ENCODE measurements at places on chromosomes 5 and 9.

GRCh38 chr9:98808875-98809274, 1.4 kb downstream of the GALNT12 start:
- DNase-seq = no peak

GRCh38 chr9:129863059-129863690, 27.9 kb downstream of the USP20 start:
- peak; percentile 60 for DNase-seq

DNA sequence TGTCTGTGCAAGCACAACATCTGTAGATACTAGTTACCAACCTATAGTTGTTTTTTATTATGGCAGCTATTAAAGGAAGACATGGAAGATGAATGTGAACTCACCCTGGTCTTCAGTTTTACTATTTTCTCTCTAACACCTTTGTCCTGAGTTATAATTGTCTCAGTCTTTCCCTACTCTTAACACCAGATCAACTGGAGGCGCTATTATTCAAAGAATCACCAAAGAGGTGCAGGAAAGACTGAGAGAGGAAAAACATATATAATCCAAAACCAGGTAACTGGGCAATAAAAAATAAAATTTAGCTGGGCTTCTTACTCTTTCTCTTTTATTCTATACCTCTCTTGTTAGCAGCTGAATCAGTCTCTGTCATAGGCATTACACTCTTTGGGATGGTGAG, 134.2 kb upstream of the C6 start:
- DNase-seq = no peak

DNA sequence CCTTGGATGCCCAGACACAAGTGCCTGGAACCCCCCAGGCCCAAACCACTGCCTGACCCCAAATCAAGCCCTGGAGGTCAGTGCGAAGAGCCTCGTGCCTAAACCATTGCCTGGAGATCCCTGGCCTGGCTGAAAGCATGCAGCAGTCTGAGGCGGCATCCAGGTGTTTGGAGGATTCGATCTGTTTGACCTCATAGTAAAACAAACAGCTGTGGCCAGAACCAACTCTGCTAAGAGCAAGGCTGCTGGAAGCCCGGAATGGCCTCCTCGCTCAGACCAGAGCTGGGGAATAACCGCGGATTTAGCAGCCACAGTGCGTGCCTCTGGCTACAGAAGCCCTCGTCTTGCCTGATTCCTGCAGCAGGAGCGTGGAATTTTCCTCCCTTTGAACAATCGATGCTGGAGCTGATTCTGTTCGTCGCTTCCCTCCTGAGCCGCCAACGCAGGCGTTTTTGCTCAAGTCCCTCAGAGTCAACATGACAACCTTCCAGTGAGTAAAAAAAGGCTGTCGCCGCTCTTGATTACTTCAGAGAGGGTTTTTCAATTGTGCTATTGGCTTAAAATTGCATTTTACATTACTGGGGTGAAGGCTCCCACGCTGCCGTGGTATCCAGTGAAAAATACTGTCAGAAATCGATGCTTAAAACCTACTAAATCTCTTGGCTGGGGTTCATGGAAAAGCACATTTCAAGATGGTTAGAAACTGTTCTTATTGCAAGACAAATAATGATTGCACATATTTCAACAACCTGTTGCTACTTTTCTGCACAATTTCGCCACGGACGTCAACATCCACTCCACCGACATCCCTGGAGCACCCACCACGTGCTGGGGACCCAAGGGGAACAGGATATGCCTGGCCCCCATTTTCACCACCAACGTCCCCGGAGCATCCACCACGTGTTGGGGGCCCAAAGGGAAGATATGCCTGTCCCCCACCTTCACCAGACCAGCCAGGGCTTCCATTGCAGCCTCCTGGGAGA, 190.0 kb downstream of the OLFM1 start:
- no peak for DNase-seq

DNA sequence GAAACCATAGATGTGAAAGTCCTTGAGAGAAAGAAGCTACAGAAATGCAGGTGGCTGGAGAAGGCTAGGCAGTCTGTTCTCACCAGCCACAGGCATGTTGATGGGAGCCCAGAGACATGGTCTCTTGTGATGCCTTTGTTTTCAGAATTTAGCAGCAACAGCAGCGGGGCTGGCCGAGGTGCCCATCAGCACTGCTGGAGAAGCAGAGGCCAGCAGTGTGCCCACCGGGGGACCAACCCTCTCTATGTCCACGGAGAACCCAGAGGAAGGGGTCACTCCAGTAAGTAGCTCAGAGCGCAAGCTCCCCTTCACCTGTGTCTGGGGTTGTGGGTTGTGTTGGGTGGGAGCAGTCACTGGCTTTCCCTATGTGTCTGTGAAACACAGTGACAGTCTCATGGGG, 59.6 kb downstream of the COL15A1 start:
- no peak for DNase-seq

DNA sequence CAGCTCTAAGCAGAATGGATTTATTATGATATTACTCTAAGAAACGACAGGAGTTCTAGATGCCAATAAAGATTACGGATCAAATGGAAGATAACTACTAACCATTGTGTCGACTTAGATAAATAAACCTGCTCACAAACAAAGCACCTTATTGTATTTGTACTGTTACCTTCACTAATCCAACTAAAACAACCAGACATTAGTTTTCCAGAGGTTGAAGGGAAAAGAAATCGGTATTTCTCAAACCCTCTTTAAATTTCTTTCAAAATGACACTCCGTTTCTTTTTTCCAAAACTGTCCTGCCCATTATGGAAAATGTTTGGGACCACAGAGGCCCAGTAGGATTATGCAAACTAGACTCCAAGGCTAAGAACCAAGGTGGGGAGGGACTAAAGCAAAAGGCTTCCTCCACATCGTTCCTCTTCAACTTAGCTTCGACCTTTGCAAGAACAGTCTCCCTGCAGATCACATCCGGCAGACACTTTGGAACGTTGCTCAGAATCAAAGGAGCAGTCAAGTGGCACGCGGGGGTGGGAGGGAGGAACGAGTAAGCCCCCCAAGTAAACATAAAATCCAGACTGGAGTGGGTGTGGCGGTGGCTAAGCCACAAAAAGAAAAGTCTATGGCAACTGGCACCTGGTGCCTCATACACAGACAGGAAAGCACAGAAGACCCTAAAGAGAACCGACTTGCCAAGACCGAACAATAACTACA, 2.7 kb downstream of the MLLT3 start:
- no peak for DNase-seq

Measured in activated T-cell treated with anti-CD3 and anti-CD28 coated beads for 24 hours (primary cell).